GM20000 (cell line): ENCODE measurements at places on chromosomes 12 and 14.
A peak's percentile ranks its signal among the peaks of the same experiment; 100 is the strongest.

DNA sequence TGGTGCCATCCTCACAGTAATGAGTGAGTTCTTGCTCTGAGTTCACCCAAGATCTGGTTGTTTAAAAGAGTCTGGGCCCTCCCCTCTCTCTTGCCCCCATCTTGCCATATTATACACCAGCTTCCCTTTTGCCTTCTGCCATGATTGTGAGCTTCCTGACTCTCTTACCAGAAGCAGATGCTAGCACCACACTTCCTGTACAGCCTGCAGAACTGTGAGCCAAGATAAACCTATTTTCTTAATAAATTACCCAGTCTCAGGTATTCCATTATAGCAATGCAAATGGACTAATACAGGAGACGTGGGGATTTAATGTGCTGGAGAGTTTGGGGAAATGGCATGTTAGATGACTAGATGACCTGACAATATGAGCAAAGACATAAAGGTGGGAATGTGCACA lies 12.8 kb downstream of the SLC4A8 start:
- DNase-seq: no peak

- DNase-seq: no peak
These were observed 453.9 kb upstream of the MGAT4C start for GRCh38 chr12:86710109-86710508.

- DNase-seq: peak; percentile 58
These were observed 20.2 kb downstream of the VPS37B start for GRCh38 chr12:122875590-122876220.

GRCh38 chr14:95208598-95208997 lies 51.3 kb upstream of the DICER1 start:
- no peak for DNase-seq

DNA sequence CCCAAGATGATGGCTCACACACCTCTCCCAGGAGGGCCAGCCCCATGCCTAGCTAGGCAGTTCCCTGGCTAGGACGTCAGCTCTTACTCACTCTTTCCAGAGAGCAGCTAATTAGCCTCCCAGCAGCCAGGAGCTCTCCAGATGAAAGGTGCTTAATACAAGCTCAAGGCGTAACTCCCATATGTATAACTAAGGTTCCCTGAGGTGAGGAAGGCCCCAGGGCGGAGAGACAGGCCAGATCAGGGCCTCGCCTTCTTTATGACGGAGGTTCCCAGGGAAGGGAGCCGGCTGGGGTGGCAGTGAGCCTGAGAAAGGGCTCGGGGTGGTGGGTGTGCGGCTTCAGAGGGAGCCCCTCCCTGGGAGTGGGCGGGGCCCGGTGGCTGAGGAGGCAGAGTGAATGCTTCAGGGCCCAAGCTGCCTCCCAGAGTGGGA lies 26.4 kb upstream of the ZFP36L1 start:
- DNase-seq: peak; percentile 5

DNA sequence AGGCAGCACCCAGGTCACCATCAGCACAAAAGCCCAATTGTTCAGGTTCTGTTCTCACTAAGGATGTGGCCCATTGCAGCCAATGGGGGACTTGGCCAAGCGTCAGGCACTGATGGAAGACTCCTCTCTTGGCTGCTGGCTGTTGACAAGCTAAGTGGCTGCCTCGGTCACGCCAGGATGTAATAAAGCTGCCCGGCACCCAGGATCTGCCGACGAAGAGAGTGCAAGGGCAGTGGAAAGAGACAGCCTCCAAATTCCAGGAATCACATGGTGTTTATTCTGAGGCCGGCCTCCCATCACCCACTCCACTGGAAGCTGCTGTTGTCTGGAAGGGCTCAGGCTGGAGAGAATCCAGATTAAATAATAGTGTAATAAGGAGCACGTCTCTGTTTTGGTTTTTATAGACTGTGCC lies 451.8 kb upstream of the TBX3 start:
- no peak for DNase-seq

GRCh38 chr14:98580131-98580678 lies 691.8 kb downstream of the BCL11B start:
- no peak for DNase-seq

DNA sequence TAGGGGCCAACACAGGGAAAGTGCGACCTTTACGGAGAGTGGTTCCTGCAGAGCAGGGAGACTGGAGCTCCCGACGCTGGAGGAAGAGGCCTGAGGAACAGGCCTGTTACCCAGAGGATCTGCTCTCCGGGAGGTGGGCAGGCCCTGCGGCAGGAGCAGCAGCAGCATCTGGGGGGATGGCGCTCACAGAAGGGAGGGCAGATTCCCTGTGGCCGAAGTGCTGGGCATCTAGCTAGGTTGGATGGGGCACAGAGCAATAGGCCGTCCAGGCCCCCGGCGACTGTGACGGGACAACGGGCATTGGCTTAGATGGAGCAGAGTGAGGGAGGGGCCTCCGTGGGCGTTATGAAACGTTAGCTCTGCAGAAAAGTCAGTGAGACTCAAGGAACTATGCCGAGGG lies 135.6 kb downstream of the PIWIL1 start:
- no peak for DNase-seq

DNA sequence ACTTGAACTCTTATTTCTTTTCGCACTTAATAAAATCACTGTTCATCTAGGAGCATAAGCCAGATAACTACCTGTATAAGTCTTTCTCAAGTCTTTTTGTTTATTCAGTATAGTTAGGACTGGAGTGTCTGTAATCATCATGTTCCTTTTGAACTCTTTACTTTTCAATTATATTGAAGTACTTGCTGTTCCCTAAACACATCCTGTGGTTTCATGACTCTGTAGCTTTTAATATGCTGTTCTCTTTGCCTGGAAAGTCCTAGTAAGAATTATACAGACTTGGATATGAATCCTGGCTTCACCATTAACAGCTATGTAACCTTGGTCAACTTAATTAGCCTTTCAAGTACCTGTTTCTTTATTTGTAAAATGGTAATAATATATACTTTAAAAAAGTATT lies 88.2 kb downstream of the CCDC91 start:
- no peak for DNase-seq

DNA sequence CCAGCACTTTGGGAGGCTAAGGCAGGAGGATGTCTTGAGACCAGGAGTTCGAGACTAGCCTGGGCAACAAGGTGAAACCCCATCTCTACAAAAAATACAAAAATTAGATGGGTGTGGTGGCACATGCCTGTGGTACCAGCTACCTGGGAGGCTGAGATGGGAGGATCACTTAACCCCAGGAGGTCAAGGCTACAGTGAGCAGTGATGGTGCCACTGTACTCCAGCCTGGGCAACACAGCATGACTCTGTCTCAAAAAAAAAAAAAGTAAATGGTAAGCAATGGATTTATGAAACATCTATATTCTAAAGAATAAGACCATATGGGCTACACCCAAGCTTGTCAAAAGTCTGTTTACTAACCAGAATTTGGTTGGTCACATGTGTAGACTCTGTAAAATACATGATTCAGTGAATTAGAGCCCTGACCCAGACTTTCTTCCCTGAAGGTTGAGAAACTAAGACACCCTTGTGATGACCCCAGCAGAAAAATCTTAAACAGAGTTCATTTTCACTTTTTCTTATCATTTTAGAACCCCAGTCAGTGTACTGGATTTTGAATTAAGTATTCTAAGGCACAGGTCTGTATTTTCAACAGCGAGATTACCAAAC lies 12.1 kb downstream of the FGD6 start:
- no peak for DNase-seq

DNA sequence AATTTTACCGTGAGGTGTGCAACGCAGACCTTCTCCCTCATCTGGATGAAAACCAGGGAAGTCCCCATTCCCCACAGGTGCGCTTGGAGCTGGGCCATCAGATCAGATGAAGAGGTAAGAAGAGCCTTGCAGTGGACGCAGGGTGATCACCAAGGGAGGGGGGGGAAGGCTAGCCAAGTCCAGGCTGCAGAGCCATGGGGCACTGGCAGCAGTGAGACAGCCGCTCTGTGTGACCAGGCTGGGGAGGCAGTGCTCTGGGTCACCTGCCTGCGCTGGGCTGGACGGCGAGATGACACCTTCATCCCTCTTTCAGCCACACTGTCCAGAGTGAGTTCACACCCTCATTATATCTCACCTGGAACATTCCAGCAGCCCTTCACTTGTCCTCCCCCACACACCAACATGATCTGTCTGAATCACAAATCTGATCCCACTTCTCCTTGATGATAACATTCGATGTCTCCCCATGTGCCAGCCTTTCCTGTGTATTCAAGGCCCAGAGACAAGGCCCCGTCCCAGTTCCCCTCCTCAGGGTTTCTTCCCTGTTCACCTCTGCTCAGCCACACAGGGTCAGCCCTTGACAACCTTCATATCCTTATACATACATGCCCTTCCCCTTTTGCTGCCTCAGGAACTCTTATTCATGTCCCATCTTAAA lies 65.9 kb upstream of the VASH1 start:
- no peak for DNase-seq

GRCh38 chr14:52974406-52974805 lies 23.6 kb upstream of the FERMT2 start:
- no peak for DNase-seq

DNA sequence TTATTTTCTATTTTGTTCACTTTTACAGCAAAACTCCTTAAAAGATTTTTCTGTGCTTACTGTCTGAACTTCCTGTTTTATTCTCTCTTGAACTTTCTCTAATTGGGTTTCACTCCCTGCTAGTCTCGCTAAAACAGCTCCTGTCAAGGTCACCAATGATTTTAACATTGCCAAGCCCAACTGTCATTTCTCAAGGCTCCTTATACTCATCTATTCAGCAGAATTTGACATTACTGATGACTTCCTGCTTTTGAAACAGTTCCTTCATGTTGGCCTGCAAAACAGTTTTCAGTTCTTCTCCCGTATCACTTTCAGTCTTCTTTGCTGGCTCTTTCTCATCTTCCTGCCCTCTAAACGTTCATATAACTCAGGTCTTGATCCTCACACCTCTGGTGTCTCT lies 268.5 kb upstream of the USP15 start:
- no peak for DNase-seq

DNA sequence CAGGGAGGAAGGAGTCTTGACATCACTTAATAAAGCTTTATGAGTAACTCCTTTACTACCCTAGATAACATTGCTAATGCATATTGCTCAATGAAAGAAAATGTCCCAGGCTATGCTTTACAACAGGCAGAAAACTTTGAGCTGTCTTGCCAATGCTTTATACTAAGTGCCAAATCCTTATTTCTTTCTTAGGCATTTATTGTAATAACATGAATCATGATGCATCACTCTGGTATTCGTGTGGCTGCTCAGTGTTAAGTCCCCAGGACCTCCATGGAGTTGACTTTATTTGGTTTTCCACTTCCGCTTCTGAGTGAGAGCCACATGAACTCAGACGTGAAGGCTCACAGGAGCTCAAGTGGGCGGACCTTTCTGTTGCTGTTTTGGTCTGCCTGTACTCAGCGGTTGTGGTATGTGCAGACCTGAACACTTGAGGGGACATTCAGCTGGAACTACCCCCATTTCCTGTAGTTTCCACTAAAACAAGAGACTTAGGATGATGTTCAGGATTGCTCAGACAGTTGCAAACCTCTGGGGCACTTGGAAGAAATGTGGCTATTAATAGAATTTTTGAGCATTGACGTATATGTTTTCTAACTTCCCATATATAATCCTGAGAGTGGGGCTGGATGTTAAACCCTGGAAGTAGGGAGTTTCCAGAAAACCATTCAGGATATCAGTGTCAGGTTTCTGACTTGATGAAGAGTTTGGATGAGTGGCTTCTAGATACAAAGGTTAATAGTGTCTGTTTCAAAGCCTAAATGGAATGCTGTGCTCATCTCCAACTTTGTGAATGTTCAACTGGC lies 258.6 kb downstream of the MSRB3 start:
- no peak for DNase-seq

- no peak for DNase-seq
These were observed 12.4 kb upstream of the BCL11B start for GRCh38 chr14:99284254-99285004.

GRCh38 chr14:47438650-47439140 lies 236.7 kb downstream of the MDGA2 start:
- no peak for DNase-seq

- no peak for DNase-seq
These were observed 113.9 kb downstream of the PRIMA1 start for GRCh38 chr14:93674343-93674742.

GRCh38 chr14:90555126-90556011 lies 158.5 kb downstream of the CALM1 start:
- DNase-seq: no peak

DNA sequence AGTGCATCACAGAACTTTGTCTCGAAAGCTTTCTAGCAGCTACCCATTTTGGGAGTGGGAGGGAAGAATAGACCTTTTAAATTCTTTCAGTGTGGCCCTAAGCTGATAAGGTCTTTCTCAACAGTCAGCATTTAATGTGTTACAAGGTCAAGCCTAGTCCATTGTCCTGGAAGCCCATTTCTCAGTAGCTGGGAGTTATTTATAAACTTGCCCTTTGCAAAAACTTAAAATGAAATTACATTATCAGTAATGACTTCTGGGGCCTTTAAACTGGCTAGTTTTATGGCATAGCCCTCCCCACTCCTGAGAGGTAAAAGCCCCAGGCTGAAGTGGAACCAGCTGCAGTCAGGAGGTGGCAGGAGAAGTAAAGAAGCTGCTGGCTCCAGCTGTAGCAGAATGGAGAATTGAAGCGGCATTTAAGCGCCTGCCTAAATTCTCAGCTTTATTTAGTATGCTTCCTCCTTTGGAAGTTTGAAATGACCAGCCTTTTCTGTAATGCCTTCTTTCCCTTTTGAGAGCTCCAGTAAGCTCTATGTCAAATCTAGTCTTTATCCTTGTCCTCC lies 12.4 kb downstream of the COPZ1 start:
- no peak for DNase-seq
